ENCODE measurements at places on chromosomes 6 and 20. TPM values are rescaled to one million over a fixed set of nuclear protein-coding genes. Genes with fewer than 3 reads are reported as not detected.

RSPH4A gene
- 1.9 TPM for total RNA-seq

MCHR2 gene
- not detected for total RNA-seq

GHRH gene
- not detected for total RNA-seq

THEMIS gene
- 0.18 TPM for total RNA-seq

Data from metanephros (tissue), 2 donors.